ENCODE measurements at places on chromosomes 2 and 18.

DNA sequence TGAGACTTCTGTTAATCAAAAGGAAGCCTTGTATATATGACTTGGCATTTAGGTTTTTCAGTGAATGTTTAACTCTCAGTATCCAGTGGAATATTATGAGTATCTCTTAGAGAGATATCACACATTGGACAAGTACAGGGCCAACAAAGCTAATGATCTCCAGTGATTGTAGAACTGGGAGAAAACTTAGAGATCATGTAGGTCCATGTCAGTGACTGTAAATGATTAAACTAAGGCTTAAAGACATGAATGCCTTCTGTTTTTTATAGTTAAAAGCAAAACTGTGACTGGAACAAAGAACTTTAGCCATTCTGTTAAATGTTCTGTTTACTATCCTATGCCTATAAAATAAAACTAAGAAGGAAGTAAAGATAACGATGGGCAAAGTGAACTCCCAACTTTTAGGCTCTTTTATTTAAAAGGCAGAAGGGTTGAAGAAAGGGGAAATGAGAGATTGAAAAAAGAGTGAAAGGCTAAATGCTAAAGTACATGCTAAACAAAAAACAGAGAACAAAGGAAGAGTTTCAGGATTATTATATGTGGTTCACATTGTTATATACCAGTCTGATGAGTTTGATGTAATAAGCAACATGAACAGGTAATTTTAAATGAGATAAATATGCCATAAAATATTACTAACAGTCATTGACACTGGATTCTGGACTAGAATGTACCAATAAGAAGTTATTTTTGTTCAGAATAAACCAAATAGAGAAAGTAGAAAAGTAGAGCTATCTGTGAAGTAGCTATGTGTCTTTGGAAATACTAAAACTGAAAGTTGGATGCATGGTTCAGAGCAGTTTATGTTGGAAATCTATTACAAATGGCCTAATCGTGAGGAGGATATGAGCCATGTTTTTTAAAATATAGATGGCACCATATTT lies 37.1 kb upstream of the TNFRSF11A start:
- no peak for DNase-seq

- no peak for DNase-seq
Observed at GRCh38 chr2:121234144-121234543, 50.9 kb downstream of the TFCP2L1 start.

GRCh38 chr2:221569871-221570270 lies 2.2 kb downstream of the EPHA4 start:
- no peak for DNase-seq

DNA sequence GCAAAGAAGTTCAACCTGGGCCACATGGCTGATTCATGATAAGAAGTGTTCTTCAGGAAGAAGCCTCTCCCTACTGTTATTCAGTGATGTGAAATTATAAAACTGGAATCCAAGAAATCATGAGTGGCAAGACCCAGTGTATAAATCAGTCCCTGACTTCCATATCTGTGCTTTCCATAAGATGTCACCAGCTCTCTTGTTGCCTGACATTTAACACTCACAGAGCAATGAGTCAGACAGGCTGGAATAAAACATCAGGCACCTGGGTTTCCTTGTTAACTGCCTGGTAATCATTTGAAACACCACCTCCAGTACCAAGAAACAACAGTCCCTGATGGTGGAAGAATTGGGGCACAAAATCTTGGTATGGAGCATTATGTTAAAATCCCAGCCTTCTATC lies 76.1 kb downstream of the SCG2 start:
- DNase-seq = no peak

DNA sequence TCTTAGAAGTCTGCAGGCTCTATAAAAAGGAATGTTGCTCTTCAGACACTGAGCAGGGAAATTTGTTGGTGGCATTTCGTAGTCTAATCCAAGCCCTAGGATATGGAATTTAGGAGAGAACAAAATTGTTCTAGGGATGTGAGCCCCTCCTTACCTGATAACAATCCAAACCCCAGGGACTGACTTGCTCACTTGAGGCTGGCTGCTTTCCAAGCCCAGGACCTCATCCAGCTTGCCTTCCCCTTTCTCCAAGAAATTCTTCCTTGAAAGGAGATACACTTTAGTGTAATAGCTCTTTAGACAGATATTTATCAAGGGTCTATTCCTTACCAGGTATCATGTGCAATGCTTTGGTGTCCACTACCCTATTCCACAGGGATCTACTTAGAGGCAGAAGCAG lies 279.8 kb downstream of the C1D start:
- no peak for DNase-seq

GRCh38 chr18:12362473-12363174 lies 14.4 kb downstream of the AFG3L2 start:
- DNase-seq = no peak

DNA sequence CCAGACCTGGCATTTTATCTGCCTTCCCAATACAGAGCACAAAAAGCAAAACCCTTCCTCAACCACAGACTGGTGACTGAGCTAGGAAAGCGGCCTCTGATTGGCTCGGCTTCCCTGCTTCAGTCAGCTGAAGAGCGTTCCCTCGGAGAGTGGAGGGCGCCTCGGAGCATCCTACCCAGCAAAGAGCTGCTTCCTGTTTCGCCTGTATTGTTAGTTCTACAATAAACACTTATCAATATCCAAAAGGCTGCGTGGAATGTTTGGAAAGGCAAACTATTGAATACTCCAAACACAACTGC lies 125.0 kb downstream of the CACNB4 start:
- DNase-seq = no peak

DNA sequence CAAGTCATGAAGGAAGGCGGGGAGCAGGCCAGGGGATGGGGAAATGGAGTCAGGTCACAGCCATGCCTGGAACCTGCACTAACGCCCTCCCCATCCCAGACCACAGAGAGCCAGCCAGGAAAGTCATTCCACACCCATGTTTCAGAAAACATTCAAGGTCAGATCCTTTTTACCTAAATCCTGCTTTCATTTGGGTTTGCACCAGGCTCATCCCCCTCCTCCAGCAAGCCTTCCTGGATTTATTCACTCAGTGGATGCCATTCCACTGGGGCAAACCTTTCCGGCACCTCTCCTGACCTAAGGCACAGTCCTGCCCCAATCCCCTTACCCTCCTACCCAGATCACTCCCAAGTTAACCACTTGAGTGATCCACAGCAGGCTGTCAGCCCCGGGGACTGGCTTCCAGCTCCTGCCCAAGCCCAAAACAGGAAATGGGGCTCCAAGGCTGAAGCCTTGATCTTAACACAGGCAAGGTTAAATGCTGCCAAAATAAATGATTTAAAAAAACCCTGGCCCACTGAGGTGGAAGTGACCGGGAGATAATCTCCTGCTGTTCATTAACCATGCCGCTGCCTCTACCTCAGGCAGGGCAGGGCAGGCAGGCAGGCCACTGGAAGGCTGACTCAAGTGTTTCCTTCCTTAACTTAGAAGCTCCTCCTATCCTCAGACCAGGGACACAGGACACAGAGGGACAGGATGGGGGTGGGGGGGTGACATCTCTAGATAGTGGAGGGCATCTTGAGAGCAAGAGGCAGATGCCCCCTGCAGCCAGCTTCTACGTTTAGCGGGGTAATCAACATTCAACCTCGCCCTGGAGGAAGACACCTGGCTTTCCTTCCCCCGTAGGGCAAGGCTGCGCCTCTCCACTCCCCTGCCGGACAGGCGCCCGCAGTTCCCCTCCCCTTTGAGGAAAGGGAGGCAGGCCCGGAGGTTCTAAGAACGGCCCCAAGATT lies 1.4 kb downstream of the RAB11FIP5 start:
- DNase-seq = no peak

GRCh38 chr18:46555724-46556123 lies 101.3 kb downstream of the LOXHD1 start:
- DNase-seq = no peak

- DNase-seq = no peak
Observed at GRCh38 chr18:72720116-72720515, 147.7 kb downstream of the NETO1 start.

- DNase-seq = no peak
Observed at GRCh38 chr2:113050921-113051895, 1.5 kb downstream of the IL36B start.

- no peak for DNase-seq
Observed at GRCh38 chr2:151922845-151923666, 94.8 kb upstream of the ARL5A start.

DNA sequence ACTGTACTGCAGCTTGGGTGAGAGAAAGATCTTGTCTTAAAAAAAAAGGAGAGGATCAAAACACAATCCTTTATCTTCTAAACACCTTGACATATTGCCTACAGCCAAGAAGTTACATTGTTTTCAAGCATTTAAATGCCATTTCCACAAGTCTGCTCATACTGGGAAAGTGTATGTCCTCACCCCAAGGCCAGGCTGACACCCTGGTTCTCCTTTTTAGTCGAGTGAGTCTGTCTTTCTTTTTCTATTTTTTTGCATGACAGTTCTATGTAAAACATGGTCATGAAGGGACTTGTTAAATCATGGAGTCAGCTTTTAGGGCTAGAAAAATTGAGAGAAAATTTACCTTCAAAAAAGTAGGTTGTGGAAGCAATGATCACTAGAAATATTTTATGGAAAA lies 233.3 kb downstream of the FAM210A start:
- no peak for DNase-seq

DNA sequence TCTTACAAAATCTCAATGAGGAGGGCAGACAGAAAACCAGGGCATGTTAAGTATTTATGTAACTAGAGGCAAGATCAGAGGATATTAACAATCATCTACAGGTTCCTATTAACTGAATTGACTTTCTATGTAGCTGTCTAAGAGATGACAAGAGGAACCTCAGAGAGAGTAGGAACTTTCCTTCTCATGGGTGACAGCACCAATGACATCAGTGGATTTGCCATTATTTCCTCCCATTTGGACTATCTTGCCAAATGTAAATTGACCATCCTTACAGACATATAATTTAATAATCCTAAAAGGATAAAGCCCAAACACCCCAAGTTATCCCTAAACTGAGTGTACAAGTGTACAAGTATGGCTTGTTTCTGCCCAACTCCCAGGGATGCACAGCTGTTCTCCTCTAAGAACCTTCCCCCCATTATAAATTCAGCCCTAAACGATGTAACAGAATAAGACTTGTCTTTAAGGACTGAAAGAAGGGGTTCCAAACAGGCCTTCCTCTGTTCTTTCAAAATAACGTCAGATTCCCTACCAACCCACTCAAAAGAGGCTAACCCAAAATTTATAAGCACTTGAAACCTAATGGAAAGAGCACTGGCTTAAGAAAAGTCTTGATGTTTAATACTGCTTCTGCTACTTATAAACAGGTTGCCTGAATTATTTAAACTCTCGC lies 73.4 kb upstream of the CHAC2 start:
- DNase-seq = no peak

DNA sequence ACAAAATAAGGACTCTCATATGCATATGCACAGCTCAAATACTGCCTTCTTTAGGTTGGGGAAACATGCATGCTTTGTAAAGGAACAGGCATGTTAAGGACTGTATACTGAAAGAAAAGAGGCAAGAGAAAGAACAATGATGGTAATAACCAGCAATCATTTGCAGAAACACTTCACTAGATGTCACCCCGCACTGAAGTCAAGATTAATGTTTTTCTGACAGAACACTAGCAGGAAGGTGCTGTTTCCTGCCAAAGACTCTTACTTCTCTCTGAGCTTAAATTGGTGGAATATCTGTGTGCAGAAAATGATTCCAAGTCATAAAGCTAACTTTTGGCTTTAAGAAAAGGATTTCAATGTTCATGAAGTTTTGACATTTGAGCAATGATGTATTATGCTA lies 19.3 kb upstream of the CSRNP3 start:
- DNase-seq = no peak

DNA sequence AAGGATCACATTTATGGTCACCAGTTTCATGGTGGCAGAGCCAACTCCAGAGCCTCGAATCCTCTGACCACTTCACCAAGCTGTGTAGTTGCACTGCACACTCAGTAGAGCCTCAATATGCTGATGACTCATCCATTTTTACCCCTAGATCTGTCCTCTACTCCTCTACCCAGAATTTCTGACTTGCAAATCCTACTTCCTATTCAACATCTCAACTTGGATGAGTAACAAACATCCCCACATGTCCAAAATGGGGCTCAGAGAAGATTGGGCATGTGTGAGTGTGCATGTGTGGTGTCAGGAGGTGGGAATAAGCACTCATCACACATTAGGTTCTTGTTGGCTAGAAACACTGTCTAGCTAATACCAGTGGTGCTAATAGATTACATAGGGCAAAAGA lies 57.8 kb upstream of the IGFBP2 start:
- DNase-seq = no peak

- DNase-seq = no peak
Observed at GRCh38 chr2:83063511-83063910, 1395.6 kb downstream of the SUCLG1 start.

- DNase-seq = no peak
Observed at GRCh38 chr18:43170586-43170985, 55.1 kb upstream of the RIT2 start.

- no peak for DNase-seq
Observed at GRCh38 chr18:24460388-24460787, at the start of gene HRH4. TSS of gene HRH4 (plus strand) at chr18:24460637. CDS start at chr18:24460729, 92 bp downstream.

DNA sequence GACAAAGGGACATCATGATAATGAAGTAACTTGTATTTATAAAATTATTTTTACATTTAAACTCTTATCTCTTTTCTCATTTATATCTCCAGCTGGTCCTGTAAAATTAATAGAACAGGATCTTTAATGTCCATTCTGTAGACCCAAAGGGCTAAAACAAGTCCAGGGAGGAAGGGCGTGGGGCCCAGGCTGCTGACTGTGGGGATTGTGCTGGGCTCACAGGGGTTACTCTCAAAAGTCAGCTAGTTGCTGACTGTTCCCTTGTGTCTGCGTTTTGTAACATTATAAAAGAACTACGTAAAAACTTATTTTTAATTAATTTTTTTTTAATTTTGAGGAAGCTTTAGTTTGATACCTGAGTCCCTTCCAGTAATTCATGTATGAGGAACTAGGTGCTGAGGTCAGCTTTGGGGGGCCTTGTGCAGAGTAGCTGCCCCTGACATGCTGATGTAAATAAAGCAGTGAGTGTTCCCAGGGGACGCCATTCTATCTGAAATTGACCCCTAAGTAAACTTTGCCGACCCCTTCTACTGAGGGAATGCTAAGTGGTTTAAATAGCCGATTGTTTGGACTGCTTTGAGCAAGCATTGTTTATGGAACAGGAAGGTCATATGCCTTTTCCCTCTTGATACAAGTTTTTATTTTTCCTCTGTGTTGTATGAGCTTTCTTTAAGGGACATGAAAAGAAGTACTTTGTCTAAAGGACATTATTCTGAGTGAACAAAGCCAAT lies 56.4 kb downstream of the MERTK start:
- no peak for DNase-seq

DNA sequence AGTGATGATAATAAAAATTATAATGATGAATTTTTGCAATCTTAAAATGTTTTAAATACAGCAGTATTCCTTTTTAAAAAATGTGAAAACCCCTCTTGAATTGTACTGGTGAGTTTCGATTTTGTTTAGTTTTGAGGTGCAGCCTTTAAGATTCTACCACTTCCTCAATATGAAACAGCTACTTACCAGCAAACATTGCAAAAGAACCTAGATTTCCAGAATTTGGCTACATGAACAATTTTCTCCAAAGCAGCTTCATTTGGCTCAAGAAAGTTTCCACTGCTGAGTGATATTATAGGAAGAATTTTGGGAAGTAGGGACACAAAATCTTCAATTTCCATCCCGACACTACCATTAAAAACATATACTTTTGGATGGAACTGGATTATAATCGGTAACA lies 12.0 kb downstream of the TCF4 start:
- no peak for DNase-seq

- no peak for DNase-seq
Observed at GRCh38 chr2:152037743-152038435, 61.0 kb downstream of the CACNB4 start.
